Non-pigmented ciliary epithelial cell (primary cell): ENCODE measurements at places on chromosomes 1 and 21.
A peak's percentile ranks its signal among the peaks of the same experiment; 100 is the strongest.

DNA sequence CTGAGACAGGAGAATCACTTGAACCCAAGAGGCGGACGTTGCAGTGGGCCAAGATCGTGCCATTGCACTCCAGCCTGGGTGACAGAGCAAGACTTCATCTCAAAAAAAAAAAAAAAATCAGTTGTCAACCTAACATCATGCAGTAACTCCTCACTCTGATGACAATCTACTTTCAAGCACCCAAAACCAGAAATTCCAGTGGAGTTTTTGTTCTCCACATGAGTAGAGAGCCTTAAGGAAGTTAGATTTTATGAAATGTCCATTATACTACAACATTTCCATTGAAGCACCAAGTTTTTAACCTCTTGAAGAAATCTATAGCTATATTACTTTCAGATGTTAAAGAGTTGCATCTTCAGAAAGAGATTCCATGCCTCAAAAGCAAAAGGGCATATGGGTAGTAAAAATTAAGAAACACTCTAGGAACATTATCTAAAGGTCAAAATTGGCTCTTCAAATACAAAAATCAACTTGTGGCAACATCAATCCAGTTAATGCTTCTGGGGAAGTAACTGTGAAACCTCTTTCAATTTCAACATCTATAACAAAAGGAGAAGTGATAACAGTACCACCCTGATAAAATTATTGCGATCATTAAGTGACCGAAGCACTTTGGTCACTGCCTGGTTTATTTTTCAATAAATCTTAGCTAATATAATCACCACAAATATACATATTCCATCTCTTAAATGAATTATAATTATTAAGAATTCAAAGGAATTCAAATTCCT lies 7.7 kb downstream of the LPGAT1 start:
- DNase-seq, result no peak

DNA sequence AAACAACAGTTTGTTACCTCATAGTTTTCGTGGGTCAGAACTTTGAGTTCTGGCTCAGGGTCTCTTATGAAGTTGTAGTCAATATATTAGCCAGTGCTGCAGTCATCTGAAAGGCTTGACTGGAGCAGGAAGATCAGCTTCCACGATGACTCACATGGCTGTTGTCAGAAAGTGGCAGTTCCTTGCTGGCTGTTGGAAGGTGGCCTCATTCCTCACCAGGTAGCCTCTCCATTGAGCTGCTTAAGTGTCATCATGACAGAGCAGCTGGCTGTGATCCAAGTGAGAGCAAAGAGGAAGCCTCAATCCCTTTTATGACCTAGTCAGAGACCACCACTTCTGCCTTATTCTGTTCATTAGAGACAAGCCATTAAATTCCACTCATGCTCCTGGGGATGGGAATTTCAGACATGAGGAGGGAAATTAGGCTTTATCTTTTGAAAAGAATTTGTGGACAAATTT lies 5.6 kb downstream of the OSBPL9 start:
- DNase-seq, result peak; percentile 31

GRCh38 chr21:38474124-38474523 lies 24.2 kb downstream of the ERG start:
- DNase-seq, result no peak

DNA sequence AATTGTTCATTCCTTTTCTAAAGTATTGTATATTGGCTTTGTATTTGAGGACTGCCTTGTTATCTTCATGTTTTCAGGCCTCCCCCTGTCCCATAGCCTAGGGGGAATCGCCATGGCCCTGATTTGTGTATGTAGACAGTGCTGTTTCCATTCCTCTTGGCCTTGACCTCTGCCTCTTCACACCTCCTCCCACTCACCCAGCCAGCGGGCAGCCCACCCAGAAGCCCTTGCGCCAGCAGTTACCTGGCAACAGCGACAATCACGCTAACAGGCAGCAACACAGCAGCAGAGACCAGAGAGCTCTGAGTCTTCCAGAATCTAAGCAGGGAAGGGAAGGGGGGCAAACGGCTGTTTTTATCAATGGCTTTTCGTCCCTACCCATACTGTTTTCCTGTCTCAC lies 50.0 kb upstream of the NPL start:
- no peak for DNase-seq

GRCh38 chr1:182610606-182611194 lies 6.5 kb upstream of the RGS16 start:
- DNase-seq, result no peak

- DNase-seq, result no peak
Measured at GRCh38 chr1:14765773-14766172, 167.3 kb downstream of the KAZN start.

- no peak for DNase-seq
Measured at GRCh38 chr1:2151911-2152310, 42.7 kb downstream of the FAAP20 start.

GRCh38 chr1:155379180-155379579 lies 58.5 kb downstream of the RUSC1 start:
- no peak for DNase-seq

- DNase-seq, result peak; percentile 98
Measured at GRCh38 chr1:8396786-8397406, 79.0 kb downstream of the SLC45A1 start.

GRCh38 chr21:41561701-41562100 lies 53.7 kb upstream of the TMPRSS2 start:
- no peak for DNase-seq

DNA sequence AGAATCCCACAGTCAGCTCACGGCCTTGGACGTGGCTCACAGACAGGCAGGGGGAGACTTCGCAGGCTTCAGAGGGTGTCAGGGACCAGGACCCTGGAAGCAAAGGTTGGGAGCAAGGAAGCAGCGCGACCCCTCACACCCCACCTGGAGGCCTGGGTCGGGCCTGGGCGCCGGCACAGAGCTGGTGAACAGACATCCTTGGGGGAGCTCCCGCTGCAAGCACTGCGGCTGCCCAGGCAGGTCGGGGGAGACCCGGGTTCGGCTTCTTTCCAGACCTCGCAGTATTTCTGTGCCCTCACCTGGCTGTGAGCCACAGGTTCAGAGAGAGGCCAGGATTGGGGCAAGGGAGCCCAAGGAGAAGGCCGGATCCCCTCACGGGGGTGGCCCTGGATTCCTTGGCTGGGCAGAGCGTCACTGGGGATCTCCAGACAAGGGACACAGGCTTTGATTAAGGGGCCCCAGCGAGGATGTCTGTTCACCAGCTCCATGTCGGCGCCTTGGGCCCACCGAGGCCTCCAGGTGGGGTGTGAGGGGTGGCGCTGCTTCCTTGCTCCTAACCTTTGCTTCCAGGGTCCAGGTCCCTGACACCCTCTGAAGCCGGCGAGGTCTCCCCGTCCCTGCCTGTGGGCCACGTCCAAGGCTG lies 37.9 kb upstream of the TSPEAR start:
- no peak for DNase-seq

DNA sequence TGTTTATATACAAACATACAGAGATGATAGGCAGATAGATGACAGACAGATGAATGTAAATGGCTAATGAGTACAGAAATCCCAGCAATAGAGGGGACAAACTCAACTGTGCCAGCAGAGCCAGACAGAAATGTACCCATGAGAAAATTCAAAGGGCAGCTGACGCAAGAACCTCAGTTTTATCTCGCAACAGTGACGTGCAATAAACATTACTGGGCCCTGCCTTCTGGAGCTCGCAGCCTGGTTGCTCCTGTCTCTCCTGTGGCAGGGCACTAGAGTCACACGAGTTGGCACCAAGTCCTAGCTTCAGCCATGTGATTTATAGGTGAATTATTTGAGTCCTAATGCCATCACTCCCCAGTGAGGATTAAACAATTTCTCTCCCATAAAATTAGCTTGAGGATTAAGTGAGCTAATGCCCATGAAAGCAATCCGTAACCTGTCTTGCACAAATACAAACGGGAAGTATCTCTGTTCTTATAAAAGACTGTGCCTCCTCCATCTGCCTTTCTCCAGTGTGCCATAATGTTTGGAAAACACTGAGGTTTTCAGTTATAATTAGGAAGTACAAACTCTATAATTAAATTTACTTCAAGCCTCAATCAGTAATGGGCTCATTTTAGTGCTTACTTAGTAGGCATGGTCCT lies 50.7 kb downstream of the VAV3 start:
- no peak for DNase-seq

- DNase-seq, result no peak
Measured at GRCh38 chr1:55931081-55931940, 648.1 kb downstream of the PLPP3 start.

- no peak for DNase-seq
Measured at GRCh38 chr1:212098310-212098709, 62.8 kb downstream of the DTL start.

DNA sequence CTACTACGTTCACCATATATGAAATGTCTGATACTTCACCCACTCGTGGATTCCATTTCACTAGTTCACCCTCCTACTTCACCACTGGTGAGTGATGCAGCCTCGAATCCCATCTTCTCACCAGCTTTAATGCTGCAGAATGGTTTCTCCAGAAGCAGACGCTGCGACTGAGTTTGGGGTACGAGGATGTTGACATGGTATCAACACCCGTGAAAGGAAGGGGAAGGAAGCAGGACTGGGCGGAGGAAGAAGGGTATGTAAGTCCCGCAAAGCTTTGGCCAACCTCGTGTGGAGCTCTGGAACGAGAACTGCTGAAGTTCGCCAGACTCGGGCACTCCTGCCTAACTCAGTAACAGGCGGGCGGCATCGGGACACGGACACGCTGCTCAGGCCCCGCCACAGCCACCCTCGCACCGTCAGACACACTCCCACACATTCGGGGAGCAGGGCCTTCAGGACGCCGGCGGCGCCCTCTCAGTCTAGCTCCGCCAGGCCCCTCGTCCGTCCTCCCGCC lies 833 bp upstream of the DIP2A start:
- no peak for DNase-seq

GRCh38 chr1:179760521-179760920 lies 17.4 kb downstream of the FAM163A start:
- DNase-seq, result no peak

DNA sequence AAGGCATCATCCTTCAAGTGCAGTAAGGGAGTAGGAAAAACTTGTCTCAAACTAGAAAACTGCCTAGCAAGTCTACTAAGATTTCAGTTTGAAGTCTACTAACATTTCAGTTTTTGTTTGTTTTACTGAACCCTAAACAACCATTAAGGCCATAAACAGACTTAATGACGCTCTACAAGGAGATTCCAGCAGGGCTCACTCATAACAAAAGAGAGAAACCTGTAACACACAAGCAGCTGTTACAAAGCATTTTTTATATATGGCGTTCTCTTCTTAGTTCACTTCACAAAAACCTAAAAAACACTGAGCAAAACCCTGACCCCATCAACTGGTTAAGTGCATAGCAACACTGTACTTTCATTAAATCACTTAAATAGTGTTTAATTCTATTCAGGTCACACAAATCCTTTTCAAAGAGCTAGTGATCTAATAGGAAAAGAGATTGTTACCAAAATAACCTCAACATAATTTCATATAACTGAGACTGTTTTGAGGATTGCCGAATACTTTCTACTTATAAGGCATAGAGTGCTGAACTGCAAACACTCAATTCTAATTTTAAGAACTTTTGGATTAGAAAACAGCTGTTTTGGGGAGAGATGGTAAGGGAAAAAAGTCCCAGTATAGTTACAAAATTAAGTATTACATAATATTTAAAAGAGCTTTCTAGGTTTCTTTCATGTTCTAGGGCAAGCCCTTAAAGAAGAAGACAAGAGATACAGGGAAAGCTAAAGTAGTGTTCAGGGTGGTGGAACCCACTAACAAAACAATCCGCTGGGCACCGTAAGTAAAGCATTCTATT lies 1.4 kb downstream of the B3GALNT2 start:
- no peak for DNase-seq

- DNase-seq, result no peak
Measured at GRCh38 chr1:107547363-107548155, 406.7 kb downstream of the NTNG1 start.

DNA sequence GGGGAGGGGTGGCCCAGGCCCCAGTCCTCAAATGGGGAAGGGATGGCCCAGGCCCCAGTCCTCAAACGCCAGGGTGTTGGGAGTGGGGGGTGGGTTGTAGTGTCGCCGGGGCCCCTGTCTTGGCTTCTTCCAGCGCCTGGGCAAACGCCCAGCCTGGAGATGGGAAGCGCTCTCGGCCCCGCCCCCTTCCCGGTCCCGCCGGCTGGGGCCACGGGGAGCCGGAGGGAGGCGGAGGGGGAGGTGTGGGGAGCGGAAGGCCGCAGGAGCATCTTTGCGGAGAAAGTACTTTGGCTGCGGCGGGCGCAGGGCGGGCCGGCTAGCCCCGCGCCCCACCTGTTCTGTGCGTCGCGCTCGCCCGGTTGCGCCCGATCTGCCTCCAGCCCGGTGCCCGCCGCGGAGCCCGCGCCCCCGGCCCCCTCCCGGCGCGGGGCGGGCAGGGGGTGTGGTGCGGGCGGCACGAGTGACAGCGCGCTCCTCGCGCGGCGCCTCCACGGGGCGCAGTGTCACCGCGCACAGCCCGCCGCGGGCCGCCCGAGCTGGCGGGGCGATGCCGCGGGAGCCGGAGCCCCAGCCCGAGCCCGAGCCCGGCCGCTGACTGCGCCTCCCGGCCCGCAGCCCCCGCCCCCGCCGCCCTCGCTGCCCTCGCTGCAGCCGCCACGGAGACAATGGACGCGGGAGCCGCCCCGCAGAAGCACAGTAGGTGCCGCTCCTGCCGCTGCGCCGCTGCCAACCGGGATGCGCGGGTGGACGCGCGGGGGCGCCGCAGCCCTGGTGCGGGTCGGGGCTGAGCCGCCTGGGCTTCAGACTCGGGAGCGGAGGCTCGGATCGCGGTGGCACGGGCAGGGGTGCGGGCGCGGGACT lies 31.1 kb upstream of the PEX10 start:
- DNase-seq, result no peak

GRCh38 chr1:23997812-23998211 lies 17.7 kb upstream of the SRSF10 start:
- DNase-seq, result no peak

- peak; percentile 93 for DNase-seq
Measured at GRCh38 chr21:42939582-42940413, 14.4 kb upstream of the ERVH48-1 start.

DNA sequence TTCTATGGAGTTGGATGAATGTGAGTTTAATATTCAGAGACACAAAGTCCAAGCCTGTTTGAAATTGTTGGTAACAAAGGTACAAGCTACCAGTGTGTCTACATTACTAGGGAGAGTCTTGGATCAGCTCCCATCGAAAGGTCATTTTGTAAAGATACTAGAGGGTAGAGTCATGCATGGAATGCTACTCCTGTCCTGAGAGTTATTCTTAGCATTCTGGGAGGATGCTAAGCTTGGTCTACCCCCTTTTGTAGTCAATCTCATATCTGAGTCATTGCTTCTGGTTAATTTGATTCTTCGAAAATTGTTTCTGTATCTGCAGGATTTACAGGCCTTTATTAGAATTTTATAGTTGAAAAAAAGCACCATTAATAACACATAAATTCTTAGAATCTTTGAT lies 240.2 kb downstream of the ST6GALNAC3 start:
- DNase-seq, result peak; percentile 1

- DNase-seq, result no peak
Measured at GRCh38 chr1:41791667-41792484, 126.8 kb downstream of the HIVEP3 start.

DNA sequence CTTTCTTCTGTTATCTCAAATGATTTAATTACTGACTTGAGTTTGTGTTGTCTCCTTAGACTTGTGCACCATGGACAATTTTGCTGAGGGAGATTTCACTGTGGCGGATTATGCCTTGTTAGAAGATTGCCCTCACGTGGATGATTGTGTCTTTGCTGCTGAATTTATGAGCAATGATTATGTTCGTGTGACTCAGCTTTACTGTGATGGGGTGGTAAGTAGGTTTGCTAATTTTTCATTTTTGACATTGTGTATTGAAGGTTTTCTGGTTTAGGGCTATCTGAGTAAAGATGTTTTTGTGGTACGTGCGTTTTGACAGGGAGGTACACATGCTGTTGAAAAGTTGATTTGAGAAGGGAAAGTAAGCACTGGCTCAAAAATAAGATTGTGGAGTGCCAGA lies 14.1 kb downstream of the TTC3 start:
- DNase-seq, result no peak
